ENCODE measurements at places on chromosomes 6 and 20.

GRCh38 chr6:100210137-100211117 is 216.4 kb upstream of the MCHR2 start:
- DNase-seq: no peak

- no peak for DNase-seq
These were observed 10.8 kb upstream of the MICAL1 start for GRCh38 chr6:109466212-109466923.

- no peak for DNase-seq
These were observed 9.2 kb downstream of the CYB5R4 start for GRCh38 chr6:83868639-83869038.

DNA sequence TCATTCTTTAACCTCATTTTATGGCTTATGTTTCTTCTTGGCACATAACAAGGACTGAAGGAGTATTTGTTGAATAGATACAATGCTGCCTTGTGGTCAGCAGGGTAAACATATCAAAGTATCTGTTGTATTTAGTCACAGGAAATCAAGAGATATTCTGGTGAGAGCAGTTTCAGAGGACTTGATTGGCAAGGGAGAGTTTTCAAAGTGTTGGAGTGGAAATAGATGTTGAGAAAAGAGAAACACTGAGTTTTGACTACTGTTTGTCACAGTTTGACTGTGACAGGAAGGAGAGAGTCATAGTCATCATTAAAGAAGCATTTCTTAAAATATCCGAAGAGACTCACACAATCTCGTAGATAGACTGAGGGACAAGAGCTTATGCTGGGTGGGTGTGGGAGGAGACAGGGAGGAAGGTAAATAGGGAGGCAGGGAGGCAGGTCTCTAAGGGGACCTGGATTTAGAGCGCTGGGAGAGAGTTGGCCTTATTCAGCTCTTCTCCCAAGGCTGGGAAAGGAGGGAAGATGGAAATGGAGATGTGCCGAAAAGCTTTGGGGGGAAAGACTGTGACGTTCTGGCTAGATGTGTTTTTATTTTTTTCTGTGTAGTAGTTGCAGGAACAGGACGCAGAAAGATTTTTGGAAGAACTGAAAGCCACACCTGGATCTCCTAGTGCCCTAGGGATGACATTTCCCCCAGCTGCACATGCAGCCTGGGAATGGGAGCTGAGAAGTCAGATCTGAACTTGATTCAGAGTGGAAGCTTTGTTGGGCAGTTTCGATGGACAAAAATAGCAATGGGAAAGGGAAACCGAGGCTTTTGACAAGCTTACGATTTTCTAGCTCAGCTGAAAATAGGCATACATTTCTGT is 65.0 kb upstream of the IFNGR1 start:
- no peak for DNase-seq

GRCh38 chr6:154511791-154512190 is 1.3 kb upstream of the CNKSR3 start:
- DNase-seq: no peak

GRCh38 chr6:101454106-101454676 is 60.7 kb downstream of the GRIK2 start:
- DNase-seq: no peak

GRCh38 chr6:51827580-51827979 is 259.8 kb downstream of the PKHD1 start:
- DNase-seq: no peak
